ENCODE measurements at places on chromosomes 5 and 9.

DNA sequence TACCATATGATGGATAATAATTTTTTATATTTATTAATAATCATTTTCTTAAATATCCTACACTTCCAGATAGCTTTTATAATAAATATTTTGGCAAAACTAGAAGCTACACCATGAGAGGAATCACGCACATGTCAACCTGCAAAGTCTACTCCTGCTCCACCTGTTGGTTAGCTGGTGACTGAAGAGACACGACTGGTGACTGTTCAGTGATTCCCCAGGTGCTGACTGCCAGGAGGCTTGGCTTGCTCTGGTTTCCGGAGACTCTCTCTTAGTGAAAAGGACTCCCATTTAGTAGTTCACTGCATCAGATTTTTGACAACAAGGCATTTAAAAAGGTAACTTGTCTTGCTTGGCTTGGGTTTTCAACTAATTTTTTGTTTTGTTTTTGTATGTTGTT is 20.9 kb downstream of the GZMA start:
- DNase-seq: no peak

DNA sequence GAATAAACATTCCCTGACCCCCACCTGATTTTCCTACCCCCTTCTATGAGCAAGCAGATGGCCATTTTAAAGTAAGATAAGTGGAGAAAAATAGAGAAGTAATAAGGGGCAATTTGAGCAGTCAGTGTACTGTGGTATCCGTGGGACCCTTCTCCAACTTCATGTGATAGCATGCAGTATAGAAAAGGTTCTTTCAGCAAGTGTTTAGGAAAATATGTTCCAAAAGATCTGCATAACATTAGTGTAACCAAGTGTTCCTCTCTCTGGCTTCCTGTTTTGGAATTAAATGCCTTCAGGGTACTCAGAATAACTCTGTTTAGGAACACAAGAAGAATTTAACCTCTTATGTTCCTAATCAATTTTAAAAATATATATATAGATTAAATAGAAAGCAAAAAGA is 134.9 kb downstream of the ATG10 start:
- peak; percentile 12 for DNase-seq

DNA sequence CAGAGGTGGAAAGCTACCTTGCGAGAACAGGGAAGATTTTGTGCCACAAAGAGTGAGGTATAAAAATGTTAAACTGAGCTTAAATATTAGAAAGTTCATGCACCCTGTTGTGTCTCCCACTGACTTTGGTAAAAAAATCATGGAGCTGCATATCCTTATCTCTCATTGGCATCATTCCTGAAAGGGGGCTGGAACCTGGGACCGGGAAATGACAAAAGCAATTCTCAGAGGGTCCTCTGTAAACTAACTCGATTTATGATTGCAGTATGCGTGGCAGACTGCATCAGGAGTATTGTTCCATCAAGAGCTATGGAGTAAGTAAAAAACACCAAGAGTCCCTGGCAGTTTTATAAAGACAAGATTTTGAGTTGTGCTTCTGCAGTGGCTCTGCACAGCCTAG is 148.8 kb downstream of the DCP2 start:
- no peak for DNase-seq

GRCh38 chr9:13718539-13718938 is 439.0 kb upstream of the MPDZ start:
- DNase-seq: no peak

DNA sequence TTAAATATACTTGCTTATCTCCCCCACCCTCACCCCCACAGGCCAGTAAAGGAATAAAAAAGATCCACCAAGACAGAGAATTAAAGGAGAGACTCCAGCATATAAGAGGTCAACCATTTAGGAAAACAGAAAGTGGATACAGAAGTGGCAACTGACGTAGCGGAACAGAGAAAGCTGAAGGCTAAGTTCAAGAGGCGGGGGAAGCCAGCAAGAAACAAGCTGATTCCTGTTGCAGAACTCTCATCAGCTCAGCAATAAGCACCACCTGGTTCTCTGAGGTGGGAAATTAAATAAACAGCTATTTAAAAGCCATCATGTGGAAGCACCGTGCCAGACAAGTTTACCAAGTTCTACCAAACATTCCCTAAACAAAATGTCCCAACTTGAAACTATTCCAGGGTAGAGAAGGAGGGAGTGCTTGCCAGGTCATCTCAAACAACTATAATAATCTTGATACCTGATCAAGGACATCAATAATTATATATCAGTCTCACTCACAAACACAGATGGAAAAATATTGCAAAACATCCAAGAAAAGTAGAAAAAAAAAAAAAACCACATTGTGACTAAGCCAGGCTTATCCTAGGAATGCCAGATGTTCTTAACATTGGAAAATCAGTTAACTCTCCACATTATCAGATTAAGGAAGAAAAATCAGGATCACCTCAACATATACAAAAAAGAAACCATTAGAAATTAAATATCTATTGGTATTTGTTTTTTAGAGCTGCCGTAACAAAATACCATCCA is 7.3 kb upstream of the ARL15 start:
- DNase-seq: no peak

DNA sequence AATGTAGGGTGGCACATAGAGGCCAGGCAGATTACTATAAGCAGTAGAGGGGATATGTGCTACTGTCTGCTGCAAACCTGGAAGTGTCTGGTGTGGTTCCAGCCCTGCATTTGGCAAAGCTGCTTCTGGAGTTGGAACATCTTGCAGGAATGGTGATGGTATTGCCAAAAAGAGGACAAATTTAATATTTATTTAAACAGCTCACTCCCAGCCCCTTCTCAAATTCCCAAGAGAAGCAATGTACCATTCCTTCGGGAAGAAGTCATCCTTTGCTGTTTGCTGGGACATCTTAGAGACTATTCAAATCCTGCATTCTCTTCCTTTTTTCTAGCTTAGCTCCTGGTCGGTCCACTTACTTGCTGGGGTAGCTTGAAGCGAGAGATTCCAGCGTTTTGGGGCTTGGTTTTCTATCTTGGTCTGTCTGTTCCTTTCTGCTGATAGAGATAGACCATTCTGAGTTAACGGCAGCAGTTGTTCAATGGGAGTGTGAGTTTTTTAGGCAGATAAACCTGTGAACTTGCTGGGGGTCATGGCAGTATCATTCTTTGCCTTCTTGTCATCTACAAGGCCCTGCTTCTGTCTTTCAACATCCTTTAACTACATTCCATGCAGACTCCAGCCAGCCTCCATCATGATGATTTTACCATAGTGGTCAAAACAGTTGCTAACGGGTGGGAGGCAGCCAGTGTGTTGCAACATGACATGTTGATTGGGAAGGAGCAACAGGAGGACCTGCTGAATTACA is 69.9 kb downstream of the RCL1 start:
- no peak for DNase-seq

DNA sequence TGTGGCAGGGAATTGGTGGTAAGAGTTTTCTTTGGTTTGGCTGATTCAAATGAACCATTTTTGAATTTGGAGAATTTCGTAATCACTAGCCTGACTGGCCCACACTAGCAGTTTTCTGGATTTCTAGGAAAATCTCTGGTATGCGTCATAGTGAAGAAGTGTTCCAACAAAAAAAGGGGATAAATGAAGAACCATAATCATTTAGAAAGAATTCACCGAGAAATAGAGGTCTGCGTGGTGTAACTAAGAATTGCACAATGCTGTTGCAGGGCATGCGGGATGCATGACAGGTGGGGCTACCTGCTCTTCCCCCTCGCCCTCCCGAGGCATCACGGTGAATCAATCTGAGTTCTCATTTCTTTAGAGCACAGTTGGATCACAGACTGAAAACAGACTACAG is 232.3 kb upstream of the PAPPA start:
- no peak for DNase-seq

DNA sequence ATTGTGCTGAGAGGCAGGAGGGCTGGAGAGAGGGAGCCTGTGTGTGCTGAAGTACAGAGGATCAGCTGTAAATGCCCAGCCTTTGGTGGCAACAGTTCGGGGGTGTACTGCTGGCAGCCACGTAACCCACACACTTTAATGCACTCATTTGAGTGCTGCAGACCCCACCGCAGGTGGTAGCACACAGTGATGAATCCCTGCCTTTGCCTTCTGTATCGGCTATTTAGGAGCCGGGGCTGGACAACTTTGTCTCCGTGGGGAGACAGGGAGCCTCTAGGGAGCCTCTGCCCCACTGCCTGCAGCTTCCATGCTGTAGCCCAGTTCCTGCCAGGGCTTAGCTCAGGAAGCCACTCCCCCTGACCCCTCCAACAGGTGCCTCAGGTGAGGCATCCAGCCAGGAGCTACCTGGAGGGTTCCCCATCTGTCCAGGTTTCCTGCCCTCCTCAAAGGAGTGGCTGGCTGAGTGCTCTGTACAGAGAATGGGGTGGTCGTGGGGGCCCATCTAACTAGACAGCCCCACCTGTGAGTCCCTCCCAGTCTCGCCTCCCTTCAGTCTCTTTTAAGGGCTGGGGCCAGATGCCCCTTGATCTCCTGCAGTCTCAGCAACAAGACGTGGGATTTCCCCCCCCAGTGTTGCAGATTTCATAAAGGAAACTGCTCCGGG is 44.5 kb downstream of the SECISBP2 start:
- no peak for DNase-seq

DNA sequence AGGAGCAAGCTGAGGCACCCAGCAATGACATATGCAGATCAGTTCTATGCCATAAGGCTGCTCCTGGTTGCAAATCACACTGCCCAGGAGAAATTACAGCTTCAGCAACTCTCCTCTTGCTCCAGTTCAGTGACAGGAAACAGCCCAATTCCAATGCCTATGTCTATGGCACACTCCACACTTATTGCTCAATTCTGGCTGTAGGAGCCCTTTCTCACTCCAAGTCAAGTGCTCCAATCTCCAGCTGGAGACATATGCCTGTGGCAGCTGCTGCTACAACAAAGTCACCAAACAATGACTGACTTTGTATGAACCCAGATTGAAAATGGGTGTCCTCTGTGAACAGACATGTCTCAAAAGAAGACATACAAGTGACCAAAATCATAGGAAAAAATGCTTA is 31.8 kb upstream of the PLCXD3 start:
- no peak for DNase-seq

GRCh38 chr5:61130289-61130688 is 32.0 kb downstream of the SMIM15 start:
- DNase-seq: no peak

DNA sequence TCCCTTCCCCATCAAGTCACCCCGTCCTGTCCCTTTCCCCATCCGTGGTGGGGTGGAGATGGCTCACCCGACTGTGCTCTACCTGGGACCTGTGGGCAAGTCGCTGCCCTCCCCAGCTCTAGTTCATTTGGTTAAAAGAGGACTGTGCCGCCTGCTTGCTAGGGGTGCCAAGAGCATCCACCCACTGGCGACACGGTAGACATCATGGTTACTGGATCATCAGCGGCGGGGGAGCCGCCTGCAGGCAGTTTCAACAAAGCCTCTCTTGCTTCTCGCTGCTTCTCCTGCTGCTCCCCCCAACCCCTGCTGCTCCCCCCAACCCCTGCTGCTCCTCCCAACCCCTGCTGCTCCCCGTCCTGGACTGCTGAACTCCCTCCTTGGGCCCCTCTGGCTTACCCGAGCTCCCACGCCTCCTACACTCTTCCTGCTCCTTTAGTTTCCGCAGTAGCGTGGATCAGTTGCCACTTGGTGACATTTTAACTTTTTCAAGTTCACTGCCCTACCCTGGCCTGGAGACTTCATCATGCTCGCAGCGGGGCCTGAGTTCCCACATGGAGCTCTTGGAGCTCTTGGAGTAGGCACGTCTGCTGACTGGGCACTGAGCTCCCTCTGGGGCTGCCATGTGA is 22.0 kb upstream of the SCGB3A1 start:
- no peak for DNase-seq

GRCh38 chr9:95313010-95313498 is 4.5 kb downstream of the FANCC start:
- no peak for DNase-seq

GRCh38 chr5:31738199-31738598 is 99.3 kb downstream of the PDZD2 start:
- no peak for DNase-seq

GRCh38 chr9:95087659-95088242 is 229.8 kb downstream of the FANCC start:
- no peak for DNase-seq

GRCh38 chr5:155735388-155735787 is 591.6 kb upstream of the SGCD start:
- no peak for DNase-seq

DNA sequence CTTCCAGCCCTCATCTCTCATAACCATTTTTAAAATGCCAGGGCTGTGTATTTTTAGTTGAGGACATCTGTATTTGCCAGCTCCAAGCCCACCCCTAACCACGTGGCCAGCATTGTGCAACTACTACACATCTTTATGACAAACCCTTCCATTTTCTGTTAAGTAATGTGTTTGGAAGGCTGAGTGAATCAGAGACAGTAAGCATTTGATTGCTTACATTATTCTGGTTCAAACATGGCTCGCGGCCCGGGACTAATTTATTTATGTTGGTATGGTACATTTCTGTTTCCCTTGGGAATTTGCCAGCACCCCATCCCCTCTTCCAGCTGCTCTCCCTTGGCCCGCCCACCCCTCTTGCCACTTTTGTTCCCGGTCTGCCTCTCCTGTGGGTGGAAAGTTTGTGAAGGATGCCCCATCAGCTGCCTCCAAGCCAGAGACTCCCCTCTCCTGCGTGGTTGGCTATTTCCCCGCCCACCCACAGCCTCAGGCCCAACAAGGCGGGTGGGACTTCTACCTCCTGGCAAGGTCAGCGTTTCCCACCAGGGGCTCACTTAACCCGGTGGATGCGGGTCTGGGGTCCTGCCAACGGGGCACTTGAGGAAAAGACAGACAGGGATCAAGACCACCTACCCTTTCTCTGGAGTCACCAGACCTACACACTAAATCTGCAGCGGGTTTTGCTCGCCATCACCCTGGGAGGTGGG is 162.2 kb downstream of the HSD17B3 start:
- DNase-seq: no peak

DNA sequence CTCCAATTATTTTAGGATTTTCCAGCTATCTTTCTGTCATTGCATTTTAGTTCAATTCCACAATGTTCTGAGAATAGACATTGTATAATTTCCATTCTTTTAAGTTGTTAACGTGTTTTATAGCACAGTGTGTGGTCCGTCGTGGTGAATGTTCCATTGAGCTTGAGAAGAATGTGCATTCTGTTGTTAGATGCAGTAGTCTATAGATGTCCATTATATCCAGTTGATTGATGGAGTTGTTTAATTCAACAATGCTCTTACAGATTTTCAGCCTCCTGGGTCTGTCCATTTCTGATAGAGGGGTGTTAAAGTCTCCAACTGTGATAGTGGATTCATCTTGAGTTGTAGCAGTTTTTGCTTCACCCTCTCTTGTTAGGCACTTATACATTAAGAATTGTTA is 1587.7 kb upstream of the NUDT12 start:
- DNase-seq: no peak

GRCh38 chr9:34547960-34548611 is 25.3 kb upstream of the ENHO start:
- peak; percentile 10 for DNase-seq

GRCh38 chr9:7542126-7542525 is 257.5 kb downstream of the DMAC1 start:
- no peak for DNase-seq

DNA sequence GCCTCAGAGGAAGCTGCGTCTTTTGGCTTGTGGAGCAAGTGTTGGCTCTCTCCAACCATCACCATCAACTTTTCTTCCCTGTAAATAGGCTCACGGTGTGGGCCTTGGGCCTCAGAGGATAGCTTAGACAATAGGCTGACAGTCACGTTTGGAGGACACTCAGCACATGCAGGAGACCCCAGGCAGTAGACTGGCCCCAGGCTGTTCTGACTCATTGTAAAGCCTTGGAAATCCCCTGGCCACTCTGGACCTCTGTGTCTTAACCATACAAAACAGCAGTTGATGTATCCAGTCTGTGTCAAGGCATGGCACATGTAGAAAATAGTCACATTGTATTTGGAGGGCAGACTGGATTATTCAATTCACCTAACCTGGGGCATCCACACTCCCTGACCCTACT is 18.6 kb downstream of the CD74 start:
- DNase-seq: no peak

Measured in AML-193 (cell line).